ENCODE measurements at places on chromosomes 3 and 15.
A peak's percentile ranks its signal among the peaks of the same experiment; 100 is the strongest.

GRCh38 chr3:156605686-156606605, 51.0 kb upstream of the SSR3 start:
- DNase-seq: peak; percentile 49

DNA sequence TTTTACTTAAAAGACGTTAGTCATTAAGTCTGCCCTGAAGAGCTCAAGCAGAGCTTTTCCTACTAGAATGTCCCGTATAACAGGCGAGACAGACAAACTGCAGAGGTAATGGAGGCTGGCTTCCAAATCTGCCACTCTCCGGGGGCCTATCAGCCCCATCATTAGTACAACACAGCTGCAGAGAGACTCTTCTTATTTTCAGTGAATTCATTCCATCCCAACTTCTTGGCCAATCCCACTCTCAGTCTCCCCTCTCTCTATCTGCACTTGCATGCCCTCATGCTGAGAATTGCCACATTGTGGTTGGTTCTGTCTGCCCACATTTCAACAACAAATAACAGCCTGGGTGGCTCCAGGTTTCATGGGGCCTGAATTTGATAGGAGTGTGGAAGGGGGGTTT, 412.7 kb downstream of the ERC2 start:
- DNase-seq: no peak

- DNase-seq: no peak
Measured at GRCh38 chr15:74295800-74296199, 59.7 kb downstream of the CCDC33 start.

GRCh38 chr3:88807491-88808105, 299.8 kb upstream of the EPHA3 start:
- no peak for DNase-seq

DNA sequence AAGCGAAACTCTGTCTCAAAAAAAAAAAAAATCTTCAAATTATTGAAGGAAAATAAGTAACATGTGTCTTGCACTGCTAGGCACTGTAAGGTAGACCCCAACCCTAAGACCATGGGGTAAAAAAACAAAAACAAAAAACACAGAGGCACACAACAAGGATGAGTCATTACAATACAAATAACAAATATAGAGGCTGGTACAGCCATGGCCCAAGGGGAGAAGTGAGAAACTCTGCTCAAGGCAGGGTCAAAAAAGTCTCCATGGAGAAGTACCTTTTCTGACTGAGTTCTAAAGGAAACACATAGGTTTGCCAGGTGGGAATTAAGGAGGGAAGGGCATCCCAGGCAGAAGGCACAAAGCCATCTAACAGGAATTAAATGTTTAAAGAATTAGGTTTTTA, 54.5 kb downstream of the TOP2B start:
- no peak for DNase-seq
